ENCODE measurements at places on chromosomes 11 and 22.

DNA sequence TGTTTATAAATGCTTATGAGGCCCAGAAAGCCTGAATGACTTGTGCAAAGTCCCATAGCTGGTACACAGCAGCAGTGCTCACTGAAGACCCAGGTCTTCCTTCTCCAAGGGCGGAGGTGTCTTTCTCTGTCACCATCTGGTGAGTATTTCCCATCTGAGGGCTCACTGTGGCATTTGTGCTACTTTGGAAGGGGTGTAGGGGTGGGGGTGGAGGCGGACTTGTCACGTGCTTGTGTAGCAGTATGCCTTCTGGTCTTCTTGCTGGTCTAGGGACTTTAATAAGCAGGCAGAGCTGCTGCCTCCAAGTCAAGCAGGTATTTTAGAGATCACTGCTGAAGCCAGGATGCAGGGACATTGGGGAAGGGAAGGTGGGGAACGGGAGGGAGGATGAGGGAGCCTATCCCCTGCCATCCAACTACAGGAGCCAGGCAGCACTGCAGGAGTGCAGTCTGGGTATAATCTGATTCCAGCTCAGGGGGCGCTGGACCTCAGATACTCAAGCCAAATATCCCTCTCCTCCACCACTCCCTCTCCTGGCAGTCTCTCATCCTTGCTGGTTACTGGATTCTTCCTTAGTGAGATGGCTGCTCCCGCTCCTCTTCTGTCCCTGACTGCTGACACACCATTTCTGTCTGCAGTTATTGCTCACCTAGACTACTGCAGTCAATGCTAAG, 3.4 kb downstream of the ABCC8 start:
- DNase-seq: no peak

GRCh38 chr11:131240421-131240820, 130.0 kb upstream of the NTM start:
- no peak for DNase-seq

GRCh38 chr11:119297938-119298337, 19.0 kb downstream of the MCAM start:
- DNase-seq: no peak

GRCh38 chr11:70521475-70522308, 123.4 kb downstream of the CTTN start:
- DNase-seq: no peak

DNA sequence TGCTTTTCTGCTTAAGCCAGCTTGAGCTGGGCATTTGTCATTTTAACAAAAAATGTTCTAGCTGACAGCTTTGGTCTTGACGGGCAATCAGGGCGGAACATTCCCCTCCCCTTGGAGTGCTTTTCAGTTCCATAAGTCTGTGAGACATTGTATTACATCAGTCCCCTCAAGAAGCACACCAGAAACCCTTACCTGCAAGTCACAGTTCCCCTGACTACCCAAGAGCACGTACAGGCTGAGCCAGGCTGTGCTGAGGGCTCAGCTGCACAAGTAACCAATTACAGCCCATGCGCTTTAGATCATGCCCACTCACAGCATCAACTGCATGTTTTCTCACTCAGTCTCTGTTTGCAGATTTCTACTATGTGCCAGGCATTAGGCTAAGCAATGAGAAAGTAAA, 19.1 kb downstream of the HIRA start:
- no peak for DNase-seq

- DNase-seq: no peak
These were observed 655.1 kb upstream of the ARHGAP42 start for GRCh38 chr11:100031973-100032372.

- no peak for DNase-seq
These were observed 74.9 kb upstream of the ADSL start for GRCh38 chr22:40271440-40271839.
